Gastrocnemius medialis (tissue), 4 donors: ENCODE measurements at places on chromosomes 6 and 20.

GRCh38 chr6:39841291-39841690, 49.1 kb downstream of the DAAM2 start:
- no peak for DNase-seq

DNA sequence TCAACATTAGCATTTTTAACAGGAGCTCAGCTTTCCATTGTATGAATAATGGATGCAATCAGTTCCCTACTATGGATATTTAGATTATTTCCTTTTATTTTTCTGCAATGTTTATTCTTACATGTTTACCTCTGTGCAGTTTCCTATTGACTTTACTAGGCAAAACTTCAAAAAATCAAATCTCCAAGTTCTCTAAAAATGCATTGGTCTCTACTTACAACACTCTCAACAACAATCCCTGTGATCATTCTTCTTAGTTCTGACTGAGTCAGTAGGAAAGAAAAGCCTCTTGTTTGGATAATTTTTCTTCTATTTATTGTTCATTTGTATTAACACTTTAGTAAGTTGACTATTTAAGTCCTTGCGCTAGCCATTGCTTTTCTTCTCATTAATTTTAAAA, 126.1 kb downstream of the KIF13A start:
- DNase-seq = no peak

DNA sequence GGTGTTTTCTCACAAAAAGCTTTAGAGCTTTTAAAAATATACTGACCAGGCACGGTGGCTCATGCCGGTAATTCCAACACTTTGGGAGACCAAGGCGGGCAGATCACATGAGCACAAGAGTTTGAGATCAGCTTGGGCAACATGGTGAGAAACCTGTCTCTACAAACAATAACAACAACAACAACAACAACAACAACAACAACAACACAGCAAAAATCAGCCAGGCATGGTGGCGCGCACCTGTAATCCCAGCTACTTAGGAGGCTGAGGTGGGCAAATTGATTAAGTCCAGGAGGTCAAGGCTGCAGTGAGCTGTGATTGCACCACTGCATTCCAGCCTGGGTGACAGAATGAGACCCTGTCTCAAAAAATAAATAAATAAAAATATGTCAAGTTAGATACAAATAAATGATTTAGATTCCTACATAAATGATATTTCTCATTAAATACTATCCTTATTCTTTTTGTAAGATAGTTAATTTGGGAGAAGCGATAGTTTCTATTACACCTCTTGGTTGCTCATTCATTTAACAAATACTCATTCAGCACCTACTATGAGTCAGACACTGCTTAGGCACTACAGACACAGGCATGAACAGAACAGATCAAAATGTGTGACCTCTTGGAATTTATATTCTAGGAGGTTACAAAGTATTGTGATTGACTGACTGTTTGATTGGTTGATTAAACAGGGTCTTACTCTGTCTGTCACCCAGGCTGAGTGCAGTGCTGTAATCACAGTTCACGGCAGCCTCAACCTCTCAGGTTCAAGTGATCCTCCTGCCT, 83.5 kb upstream of the BEND3 start:
- no peak for DNase-seq

DNA sequence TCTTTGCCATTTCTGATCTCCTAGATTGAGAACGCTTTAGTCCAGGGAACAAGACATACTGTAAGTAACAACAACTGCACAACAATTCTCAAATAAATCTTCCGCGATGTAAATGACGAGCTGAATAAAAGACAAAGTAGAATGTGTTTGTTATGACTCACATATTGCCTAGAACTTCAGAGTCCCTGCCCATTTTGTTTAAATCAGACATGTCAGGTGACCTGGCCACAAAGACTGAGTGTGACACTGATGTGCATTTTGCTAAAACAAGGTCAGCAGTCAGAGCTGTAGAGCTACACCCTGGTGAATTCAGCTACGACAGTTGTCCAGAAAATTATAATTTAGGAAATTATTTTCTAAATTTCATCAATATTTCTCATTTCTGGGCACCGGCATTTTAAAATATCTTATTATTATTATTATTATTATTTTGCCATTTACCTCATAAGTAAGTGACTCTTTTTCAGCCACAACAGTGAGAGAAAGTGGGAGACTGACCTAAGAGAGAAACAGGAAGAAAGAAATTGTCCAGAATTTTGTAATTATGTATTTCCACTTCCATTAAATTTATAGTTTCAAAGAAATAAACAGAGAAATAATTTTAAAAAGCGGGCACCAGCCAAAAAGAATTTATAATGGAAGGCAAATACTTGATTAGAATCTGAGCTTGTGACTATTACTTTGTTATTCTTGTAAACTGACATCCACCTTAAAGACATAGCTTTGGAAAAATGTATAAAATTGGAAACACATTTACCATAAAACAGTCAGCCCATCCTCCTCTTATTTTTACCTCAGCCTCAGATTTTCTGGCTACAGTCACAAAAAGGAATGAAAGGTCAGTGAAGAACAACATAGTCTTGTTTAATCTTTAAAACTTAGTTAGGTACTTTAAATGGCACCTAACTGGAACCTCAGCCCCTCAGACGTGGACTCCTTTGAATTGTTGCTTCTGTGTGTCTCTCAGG, 157.0 kb upstream of the CITED2 start:
- DNase-seq = no peak

- no peak for DNase-seq
These were observed 10.4 kb upstream of the PLCB1 start for GRCh38 chr20:8121666-8122065.

- peak; percentile 81 for DNase-seq
These were observed at the start of gene MKKS for GRCh38 chr20:10433623-10434466. TSS of gene MKKS (minus strand) at chr20:10434222. CDS start at chr20:10413514, 20,708 bp downstream.
